Activated T-helper 1 cell treated with anti-CD3 and anti-CD28 coated beads, Interleukin-2, amount 50 U/mL, for 16 hours (primary cell): ENCODE measurements at places on chromosomes 5 and 9.

DNA sequence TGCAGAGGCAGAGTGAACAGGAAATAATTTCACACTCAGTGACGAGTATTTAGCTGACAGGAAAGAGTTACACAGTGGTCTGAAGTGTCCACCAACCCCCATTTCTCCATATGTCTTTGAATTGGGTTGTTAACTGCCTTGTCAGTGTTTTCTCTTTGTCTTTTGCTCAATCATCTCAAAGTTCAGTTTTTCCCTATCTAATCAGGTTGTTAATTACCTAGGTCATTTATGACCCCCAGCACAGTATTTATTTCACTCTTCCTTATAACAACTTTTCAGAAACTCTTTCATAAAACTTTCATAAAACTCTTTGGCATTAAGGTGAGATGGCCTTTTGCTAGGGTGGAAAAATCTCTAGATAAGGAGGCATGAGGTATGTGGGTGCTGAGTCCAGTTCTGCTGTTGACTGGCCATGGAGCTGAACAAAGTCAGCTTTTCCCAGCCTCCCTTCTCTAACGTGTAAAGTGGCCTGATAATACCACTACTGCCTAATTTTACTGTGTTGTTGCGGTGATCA is 5.2 kb upstream of the ALDOB start:
- DNase-seq: no peak

DNA sequence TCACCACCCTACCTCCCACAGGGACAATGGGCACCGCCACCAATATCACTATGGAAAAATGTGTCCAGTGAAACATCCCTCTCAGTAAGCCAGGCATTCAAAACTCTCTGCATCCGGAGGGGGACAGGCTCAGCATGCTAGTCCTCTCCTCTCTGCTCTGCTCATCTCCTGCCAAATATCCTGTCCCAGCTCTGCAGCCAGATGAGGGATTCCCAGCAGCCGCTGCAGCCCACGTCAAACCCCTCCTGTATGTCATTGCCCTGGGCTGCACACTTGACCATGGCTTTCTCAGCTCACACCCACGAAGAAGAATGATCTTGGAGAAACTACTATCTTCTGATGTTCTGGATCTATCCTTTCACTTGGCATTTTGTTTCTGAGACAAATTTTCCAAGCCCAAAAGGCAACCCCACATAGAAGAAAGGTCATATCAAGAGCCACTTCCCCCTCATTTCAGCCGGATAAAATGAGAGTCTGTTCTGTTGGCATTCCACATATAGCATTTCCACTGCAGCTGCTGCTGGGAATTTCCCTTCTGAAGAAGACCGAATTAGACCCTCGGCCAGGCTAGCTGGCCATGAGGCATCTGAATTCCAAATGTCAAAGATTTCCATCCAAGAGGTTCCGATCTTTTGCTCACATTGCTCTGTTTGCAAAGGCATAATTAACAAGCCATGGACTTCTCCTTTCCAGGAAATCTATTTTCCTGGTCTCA is 338.0 kb downstream of the ACTL7B start:
- DNase-seq: no peak

DNA sequence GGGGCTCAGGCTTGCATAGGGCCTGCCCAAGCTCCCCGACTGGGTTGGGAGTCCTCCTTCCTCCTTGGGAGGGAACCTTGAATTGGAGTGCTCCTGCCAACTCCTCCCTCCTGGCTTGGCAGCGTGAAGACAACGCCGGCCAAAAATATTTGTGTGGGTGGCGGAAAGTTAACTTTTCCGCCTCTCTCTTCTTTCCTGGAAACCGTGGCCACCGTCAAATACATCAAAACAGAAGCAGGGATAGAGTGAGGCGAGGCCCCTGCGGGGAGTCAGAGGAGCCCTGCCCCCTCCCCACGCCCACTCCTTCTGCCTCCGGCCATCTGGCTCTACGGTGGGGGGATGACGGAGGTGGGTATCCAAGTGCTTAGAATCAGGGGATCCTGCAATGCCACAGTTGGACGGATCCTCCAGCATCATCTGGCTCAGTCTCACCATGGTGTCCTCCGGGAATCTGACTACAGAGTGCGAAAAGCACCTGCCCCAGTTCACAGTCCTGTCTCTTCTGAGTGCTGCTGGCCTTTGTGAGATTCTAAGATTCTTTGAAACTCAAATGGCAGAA is 25.2 kb upstream of the SYNPO start:
- DNase-seq: no peak

- DNase-seq: no peak
These were observed 111.9 kb upstream of the FST start for GRCh38 chr5:53368516-53368915.

- DNase-seq: no peak
These were observed 227.4 kb downstream of the ASTN2 start for GRCh38 chr9:117187498-117187897.

DNA sequence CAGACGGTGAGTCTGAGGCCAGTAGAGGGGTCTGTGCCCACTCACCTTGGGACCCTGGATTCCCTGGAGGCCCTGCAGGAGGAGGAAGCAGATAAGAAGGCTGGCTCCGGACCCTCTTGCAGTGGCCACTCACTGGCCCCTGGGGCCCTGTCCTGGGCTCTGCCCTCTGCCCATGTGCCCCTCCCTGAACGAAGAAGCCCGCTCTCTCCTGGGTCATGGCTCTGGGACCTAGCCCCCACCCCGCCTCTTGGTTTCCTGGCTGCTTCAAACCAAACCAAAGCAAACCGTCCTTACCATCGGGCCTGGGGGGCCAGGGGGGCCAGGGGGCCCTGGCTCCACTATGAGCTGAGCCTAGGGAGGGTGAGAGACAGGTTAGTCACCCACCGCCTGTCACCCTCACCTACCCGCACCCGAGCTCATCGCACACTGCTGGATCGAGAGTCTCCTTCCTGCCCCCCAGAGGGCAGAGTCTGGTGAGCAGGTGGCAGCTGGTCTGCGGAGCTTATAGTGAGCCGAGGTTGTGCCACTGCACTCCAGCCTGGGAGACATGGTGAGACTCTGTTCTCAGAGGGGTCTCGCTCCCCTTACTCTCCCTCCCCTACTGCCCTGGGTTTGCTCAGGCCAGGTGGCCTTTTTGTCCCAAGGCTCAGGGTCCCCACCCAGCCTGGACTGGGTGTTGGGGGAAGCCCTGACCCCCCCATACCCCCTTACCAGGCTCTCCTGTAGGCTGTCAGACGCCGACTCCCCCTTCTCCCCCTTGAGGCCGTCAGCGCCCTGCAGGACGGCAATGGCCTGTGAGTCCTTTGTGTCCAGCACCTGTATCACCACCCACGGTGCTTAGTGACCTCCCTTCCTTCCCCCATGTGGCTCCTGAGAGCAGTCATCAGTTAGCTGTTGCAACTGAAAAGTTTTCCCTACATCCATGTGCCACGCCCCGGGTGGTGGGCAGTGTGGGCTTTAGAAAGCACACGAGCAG is 15.2 kb upstream of the PHYKPL start:
- DNase-seq: no peak

DNA sequence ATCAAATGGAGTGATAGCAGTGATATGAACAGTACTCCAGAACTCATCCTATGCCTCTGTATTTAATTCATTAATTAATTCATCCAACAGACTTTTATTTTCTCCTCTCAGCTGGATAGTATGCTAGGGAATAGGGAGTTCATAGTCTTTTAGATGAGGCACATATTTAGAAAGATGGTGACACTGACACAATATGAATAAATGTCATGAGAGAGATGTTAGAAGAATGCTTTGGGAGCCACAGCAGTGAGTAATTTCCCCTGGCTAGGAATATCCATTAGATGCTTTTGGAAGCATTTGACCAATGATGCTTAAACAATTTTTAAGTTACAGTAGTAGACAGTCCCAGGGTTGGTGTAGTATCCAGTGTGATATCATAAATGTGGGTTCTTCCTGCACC is 428.7 kb upstream of the SGCD start:
- no peak for DNase-seq

DNA sequence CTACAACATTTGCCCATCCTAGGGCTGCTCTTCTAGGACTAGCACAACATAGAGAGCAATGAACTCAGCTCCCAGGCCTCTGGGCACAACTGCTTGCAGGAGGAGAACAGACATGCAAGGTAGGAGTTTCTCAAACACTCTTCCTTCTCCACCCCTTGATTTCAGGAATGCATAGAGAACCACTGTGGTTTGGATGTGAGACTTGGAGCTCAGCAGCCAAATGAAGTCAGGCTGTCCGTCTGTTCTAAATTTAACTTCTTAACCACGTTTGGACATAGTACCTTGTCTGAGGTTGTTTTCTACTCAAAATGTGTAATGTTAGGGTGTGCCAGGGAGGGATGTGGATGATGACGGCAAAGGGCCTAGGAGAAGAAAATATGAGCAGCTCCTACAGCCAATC is 515.1 kb upstream of the TNC start:
- DNase-seq: no peak

GRCh38 chr5:34756781-34757624 is 82.0 kb upstream of the TTC23L start:
- DNase-seq: no peak
